ENCODE measurements at places on chromosomes 7 and 10.

DNA sequence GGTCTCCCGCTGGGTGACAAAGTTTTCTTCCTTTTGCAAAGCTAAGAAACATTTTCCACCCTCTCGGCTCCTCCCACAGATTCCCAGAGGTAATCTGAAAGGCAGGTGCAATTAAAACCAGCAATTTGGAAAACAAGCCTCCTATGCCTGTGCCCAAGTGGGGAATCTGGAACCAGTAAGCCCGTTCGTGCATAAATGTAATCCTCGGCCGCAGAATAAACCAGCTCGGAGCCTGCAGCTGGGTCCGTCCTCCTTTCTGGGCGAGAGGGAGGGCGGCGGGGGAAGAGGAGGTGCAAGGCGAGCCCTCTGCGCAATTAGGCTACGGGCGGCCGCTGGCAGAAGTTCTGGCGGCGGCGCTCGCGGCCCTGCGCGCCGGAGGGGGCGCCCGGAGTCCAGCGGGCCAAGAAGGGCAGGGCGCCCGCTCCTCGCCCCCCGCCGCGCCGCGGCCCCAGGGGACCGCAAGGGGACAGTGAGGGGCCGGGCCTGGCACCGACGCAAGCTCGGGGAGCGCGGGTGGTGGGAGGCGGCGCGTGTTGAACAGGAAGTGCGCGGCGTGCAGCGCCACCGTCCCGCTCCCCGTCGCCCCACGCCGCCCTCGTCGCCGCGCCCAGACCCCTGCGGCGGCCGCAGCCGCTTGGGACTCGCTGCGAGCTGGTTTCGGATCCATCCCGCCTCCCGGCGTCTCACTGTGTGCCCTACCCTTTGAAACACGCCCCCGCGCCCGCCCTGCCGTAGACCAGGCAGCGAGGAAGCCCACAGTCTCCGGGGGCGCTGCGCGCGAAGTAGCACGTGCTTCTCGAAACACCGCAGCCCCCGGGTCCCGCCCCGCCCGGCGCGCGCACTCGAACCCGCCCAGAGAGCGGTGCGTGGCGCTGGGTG is at the start of gene PRKAG2:
Gene PRKAG2 (minus strand): TSS at position 217 of the 879 bp plus-strand sequence. CDS start 495 bp downstream, outside the sequence.
- peak; percentile 83 for DNase-seq

- DNase-seq: no peak
Observed at GRCh38 chr7:74216361-74216761, 6.6 kb downstream of the LAT2 start.

- DNase-seq: no peak
Observed at GRCh38 chr10:117075064-117075463, 63.0 kb downstream of the VAX1 start.

DNA sequence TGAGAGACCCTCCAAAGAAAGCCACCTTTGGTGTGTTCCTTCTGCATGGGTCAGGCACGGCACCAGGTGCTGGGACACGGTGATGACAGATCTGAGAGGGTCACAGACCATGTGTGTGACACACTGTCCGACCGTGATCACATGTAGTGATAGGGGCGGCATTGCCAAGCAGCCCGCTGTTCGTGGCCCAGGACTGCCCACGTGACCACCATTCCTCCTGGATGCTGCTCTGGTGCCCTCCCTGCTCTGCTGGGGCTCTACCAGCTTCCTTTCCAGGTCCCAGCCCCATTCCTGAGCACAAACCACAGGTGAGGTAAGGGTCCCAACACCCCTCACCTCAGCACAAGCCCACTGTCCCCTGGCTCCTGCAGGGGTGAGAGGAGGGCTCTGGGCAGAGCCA is 10.1 kb upstream of the SLC18A3 start:
- no peak for DNase-seq

GRCh38 chr7:2525658-2526630 is 6.4 kb downstream of the LFNG start:
- peak; percentile 80 for DNase-seq

GRCh38 chr10:35505241-35505873 is 99.8 kb upstream of the GJD4 start:
- DNase-seq: no peak

All from NCI-H345 (cell line).